ENCODE measurements at places on chromosomes 6 and 20.
A peak's percentile ranks its signal among the peaks of the same experiment; 100 is the strongest.

DNA sequence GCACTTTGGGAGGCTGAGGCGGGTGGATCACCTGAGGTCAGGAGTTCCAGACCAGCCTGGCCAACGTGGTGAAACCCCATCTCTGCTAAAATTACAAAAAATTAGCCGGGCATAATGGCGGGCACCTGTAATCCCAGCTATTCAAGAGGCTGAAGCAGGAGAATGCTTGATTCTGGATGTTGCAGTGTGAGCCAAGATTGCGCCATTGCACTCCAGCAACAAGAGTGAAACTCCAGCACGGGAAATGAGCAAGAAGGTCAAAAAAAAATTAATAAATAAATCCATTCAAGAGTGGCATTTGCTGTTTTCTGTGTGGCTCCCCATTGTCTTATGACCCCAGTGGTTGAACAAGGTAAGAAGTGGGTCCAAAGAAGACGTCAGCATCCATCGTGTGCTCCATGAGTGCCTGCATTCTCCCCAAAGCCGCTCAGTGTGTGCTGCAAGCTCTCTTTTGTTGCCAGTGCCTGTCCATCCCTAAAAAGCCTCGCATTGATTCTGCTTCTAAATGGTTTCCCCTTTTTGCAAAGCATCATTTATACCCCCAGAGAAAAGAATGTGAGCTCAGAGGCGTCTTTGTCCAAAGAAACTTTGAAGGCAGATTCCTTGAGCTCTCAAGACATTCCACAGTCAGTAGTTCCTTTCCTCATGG, 38.8 kb upstream of the MAP3K4 start:
- DNase-seq, result no peak
- H3K27ac ChIP-seq, result no peak overlapping the region
- peaks cover 4% of the 10 kb centered on the region for H3K27me3 ChIP-seq
- no peak overlapping the region for H3K4me3 ChIP-seq

- H3K4me1 ChIP-seq, result no peaks in the 10 kb centered on the region
- no peak overlapping the region for H3K4me3 ChIP-seq
- no peaks in the 10 kb centered on the region for H3K27me3 ChIP-seq
- no peaks in the 10 kb centered on the region for H3K36me3 ChIP-seq
- DNase-seq, result no peak
Measured at GRCh38 chr6:138677538-138677937, 96.0 kb upstream of the CCDC28A start.

DNA sequence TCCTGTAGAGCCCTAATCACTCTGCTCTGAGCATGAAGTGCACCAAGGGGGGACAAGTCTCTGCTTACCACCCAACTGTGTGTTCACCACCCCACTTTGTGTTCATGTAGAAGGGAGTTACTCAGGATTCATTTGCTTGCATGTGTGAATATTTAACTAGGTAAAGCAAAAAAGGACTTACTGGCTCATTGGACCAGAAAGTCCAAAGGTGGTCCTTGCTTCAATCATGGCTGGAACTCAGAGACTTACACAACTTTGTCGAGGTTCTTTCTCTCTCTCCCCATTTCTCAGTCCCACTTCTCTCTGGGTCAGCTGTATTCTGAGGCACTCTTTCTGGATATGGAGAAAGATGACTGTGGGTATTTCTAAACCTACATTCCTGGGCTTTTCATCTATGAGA, 4.0 kb downstream of the TMEM200A start:
- no peak for DNase-seq
- no peaks in the 10 kb centered on the region for H3K4me1 ChIP-seq
- H3K36me3 ChIP-seq, result no peaks in the 10 kb centered on the region
- no peak overlapping the region for H3K4me3 ChIP-seq

DNA sequence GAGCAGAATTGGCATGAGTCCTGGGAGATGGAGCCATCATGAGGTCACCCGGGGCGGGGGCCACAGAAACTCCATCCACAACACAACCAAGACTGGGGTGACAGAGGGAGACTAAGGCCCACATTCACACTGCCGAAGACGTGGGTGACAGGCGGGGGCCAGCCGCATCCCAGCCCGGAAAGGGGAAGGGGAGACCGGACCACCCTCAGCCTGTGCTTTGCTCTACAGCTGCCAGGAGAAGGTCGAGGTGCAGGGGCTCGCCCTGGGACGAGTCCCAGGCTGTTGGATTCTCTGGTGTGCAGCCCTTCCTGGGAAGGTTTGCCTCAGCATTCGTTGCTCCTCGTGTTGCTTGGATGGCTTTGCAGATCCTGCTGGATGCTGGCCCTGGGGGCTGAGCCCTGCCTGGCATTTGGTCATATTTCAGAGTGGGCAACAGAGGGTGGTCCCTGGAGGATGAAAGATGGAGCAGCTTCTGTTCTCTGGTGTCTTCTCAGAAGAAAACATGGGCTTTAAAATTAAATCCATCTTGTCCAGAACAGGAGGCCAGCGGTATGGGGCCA, 328.9 kb downstream of the TAF4 start:
- DNase-seq, result no peak
- no peak overlapping the region for H3K27ac ChIP-seq
- no peaks in the 10 kb centered on the region for H3K27me3 ChIP-seq
- no peaks in the 10 kb centered on the region for H3K4me1 ChIP-seq
- no peak overlapping the region for H3K4me3 ChIP-seq

DNA sequence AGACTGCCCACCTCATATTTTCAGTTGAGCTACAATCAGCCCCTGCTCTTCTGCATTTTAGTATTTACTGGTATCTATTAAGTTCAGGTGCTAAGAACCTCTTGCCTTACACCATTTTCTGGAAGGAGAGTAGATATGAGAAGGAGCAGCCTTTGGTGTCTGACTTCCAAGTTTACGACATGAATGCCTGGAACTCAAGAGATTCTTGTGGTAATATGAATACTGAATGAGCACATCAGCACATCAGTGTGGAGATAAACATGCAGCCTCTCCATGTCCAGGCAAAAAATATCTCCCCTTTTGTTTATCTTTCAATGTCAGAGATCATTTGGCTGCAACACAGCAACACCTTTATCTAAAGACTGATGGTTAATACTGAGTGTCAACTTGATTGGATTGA, 65.8 kb upstream of the THEMIS start:
- H3K4me1 ChIP-seq, result no peaks in the 10 kb centered on the region
- H3K27ac ChIP-seq, result no peak overlapping the region
- H3K27me3 ChIP-seq, result no peaks in the 10 kb centered on the region
- no peak overlapping the region for H3K4me3 ChIP-seq

GRCh38 chr20:54284928-54285704, 77.2 kb downstream of the PFDN4 start:
- no peaks in the 10 kb centered on the region for H3K4me1 ChIP-seq
- DNase-seq, result no peak
- H3K36me3 ChIP-seq, result no peaks in the 10 kb centered on the region

DNA sequence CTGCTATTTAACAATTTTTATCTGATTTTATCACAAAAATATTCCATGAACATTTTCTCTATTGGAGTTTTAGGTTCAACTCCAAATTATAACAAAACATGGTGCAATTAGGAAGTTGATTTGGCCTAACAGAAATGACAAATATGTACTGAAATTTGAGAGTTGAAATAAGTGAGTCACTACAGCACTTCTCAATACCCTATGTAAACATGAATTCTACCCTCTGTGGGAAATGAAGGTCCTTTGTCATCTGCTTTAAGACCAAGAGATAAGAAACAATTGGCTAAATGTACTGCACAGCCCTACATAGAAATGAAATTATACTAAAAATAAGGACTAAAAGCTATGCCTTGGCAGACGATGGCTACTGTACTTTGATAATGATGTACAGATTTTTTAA, 86.2 kb upstream of the BEND6 start:
- H3K36me3 ChIP-seq, result no peaks in the 10 kb centered on the region
- no peak overlapping the region for H3K27ac ChIP-seq
- H3K27me3 ChIP-seq, result no peaks in the 10 kb centered on the region
- DNase-seq, result no peak

GRCh38 chr20:41318271-41318649, 729 bp upstream of the ZHX3 start:
- DNase-seq, result no peak
- peak overlapping the region; percentile 97 for H3K4me3 ChIP-seq
- no peaks in the 10 kb centered on the region for H3K36me3 ChIP-seq
- H3K27ac ChIP-seq, result peak overlapping the region; percentile 95
- H3K4me1 ChIP-seq, result no peaks in the 10 kb centered on the region

GRCh38 chr6:127912914-127913313, 12.1 kb upstream of the THEMIS start:
- no peaks in the 10 kb centered on the region for H3K4me1 ChIP-seq
- H3K27ac ChIP-seq, result no peak overlapping the region
- no peak overlapping the region for H3K4me3 ChIP-seq
- no peaks in the 10 kb centered on the region for H3K36me3 ChIP-seq

DNA sequence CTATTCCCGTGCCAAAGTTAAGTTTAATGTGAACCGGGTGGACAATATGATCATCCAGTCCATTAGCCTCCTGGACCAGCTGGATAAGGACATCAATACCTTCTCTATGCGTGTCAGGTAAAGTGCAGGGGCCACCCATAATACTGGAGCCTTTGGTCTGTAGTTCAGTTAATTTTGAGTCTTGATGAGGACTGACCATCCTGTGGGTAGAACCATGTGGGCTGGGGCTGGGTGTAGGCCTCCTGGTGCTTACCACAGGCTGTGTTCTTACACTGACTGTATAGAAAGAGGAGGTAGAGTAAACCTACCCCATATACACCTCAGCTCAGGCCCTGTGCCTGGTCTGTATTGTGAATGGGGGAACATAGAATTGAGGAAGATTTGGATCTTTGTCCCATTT, 2.4 kb downstream of the NOP56 start:
- peaks cover 14% of the 10 kb centered on the region for H3K36me3 ChIP-seq
- H3K27ac ChIP-seq, result no peak overlapping the region
- H3K27me3 ChIP-seq, result no peaks in the 10 kb centered on the region
- H3K4me1 ChIP-seq, result peaks cover 14% of the 10 kb centered on the region

- no peak overlapping the region for H3K27ac ChIP-seq
- H3K4me1 ChIP-seq, result no peaks in the 10 kb centered on the region
- H3K36me3 ChIP-seq, result no peaks in the 10 kb centered on the region
Measured at GRCh38 chr6:85465762-85466161, 15.9 kb downstream of the NT5E start.

- no peaks in the 10 kb centered on the region for H3K27me3 ChIP-seq
- no peaks in the 10 kb centered on the region for H3K4me1 ChIP-seq
- no peaks in the 10 kb centered on the region for H3K36me3 ChIP-seq
- H3K4me3 ChIP-seq, result no peak overlapping the region
Measured at GRCh38 chr20:47761482-47762047, 23.7 kb downstream of the SULF2 start.

DNA sequence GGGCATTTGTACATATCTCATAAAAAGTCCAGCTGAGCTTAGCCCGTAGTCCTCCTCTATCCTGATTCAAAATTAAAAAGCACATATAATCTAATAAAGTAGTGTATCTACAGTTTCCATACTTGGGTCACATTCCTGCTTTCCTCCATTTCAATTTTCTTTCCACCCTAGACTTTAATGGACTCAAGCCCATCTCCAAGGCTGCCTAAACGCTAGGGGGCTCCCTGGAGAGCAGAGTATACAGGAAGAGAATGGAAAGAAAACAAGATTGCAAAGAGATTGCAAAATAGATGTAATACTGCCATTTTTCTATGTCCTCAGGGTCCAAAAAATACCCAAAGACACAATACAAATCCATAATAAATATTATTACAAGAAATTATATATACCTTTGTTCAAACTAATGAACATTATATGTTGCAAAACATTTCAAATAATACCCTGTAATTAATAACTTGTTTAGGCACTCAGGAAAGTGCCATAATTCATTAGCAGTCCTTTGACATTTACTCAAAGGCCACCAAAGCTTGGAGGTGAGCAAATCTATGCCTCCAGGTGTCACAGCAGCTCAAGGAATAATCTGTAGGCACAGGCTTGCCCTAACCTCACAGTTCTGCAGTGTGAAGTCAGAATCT, 2.4 kb upstream of the MCM3 start:
- H3K27ac ChIP-seq, result no peak overlapping the region
- no peaks in the 10 kb centered on the region for H3K27me3 ChIP-seq
- H3K4me1 ChIP-seq, result no peaks in the 10 kb centered on the region
- no peak for DNase-seq

DNA sequence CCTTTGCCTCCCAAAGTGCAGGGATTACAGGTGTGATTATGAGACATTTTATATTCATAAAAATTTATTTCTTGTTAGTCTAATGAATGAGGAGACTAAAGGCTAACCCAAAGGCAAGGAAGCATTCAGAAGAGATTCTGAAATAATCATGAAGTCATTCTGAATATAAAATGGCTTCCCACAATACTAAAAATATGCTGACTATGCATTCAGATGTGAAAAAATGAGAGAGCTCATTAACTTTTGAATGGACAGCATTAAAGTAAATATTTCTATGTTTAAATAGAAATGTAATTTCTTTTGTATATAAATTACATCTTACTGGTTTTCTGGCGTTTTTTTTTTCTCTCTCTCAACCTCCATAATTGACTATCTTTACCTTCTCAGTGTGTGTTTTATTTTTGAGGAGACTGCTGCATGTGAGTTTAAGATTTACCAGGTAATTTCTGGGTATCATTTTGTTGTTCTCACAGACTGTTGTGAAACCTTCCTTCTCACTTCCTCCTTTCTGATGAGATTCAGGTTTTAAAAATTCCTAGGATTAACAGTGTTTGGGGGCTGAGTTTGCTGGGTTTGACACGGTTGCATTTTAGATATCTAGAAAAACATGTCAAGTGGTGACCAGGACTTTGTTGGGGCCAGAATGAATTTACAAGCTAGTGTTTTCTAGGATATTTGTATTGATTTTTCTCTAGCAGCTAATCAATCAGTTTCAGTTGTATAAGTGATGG, 316.6 kb downstream of the CDKAL1 start:
- no peak for DNase-seq
- no peak overlapping the region for H3K27ac ChIP-seq
- H3K36me3 ChIP-seq, result no peaks in the 10 kb centered on the region
- no peaks in the 10 kb centered on the region for H3K27me3 ChIP-seq
- no peak overlapping the region for H3K4me3 ChIP-seq

DNA sequence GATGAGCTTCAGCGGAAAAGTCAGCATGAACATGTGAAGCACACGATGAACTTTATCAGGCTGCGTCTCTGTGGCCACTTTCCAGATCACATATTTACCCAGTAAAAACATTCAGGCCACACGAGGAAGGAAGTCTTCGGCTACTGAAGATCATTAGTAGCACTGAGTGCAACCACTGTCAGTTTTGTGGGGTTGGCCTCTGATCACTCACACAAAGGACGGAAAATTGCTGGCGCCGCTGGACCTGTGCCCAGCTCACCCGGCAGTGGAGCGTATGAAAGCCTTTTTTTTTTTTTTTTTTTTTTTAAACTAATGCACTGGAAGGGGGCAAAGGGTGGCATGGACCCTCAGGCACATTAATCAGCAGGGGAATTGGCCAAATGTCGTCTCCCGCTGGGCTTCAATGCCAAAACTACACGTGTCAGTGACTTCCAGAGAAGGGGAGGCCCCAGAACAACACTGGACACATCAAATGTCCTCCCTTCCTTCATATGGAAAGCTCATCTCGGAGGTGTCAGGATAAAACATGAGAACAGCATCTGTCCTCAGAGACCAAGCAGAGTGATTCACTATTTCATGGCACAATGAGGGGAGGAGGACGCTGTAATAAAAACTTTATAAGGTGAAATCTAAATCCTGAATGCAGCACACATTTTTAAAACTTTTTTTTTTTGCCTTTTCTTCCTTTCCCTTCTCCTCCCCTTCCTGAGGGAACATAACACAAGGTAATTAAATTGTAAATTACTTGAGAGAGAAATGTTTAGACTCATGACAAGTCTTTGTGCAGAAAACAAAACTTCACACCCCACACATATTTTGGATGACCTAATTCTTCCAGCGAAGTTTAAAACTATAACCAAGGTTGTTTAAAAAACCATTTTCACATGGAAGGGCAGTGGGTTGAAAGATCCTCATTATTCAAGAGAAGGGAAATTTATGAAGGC, 223.4 kb downstream of the FOXC1 start:
- H3K27ac ChIP-seq, result no peak overlapping the region
- H3K4me1 ChIP-seq, result no peaks in the 10 kb centered on the region

GRCh38 chr6:16817594-16817993, 56.3 kb upstream of the ATXN1 start:
- H3K27me3 ChIP-seq, result no peaks in the 10 kb centered on the region
- no peak for DNase-seq
- H3K27ac ChIP-seq, result no peak overlapping the region
- no peaks in the 10 kb centered on the region for H3K36me3 ChIP-seq
- no peak overlapping the region for H3K4me3 ChIP-seq

Measured in breast epithelium (tissue), 4 donors.